HFF-Myc (cell line): ENCODE measurements at places on chromosomes 7 and 10.

GRCh38 chr10:132987671-132988571, 45.6 kb upstream of the CFAP46 start:
- DNase-seq = peak; percentile 92

GRCh38 chr10:77866598-77866997, 60.0 kb downstream of the DLG5 start:
- no peak for DNase-seq

- DNase-seq = no peak
These were observed 58.8 kb upstream of the SRRM3 start for GRCh38 chr7:76142861-76143260.

- no peak for DNase-seq
These were observed 885 bp upstream of the NKX1-2 start for GRCh38 chr10:124450783-124451057.

GRCh38 chr10:62559481-62560200, 185.5 kb downstream of the ZNF365 start:
- no peak for DNase-seq

DNA sequence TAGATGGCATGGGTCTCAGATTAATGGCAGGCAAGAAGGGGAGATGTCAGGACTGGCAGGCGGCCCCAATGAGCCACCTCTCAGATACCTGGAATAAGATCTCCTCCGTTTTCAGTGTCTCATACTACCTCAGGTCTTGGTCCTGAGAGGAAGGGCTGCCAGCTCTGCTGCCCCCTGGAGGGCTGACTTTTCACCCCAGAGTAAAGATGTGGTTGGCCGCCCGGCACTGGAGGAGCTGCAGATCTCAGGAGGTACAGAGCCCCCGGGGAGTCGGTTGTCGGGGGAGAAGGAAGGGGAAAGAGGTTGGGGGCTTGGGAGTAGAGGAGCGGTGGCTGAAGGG, 642 bp upstream of the COL13A1 start:
- no peak for DNase-seq

DNA sequence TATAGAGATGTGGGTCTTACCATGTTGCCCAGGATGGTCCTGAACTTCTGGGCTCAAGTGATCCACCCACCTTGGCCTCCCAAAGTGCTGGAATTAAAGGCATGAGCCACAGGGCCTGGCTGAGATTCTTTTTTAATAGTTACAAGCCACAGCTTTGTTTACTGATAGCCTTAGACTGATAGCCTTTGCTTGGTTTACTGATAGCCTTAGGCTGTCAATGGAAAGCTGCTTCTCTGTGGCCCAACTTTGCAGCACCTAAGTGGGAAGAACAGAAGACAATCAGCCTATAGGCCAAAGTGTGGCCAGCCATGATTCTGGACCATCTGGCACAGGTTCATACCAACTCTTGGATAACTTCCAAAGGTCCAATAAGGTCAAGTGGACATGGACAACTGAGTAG, 24.1 kb upstream of the CDCA7L start:
- no peak for DNase-seq

DNA sequence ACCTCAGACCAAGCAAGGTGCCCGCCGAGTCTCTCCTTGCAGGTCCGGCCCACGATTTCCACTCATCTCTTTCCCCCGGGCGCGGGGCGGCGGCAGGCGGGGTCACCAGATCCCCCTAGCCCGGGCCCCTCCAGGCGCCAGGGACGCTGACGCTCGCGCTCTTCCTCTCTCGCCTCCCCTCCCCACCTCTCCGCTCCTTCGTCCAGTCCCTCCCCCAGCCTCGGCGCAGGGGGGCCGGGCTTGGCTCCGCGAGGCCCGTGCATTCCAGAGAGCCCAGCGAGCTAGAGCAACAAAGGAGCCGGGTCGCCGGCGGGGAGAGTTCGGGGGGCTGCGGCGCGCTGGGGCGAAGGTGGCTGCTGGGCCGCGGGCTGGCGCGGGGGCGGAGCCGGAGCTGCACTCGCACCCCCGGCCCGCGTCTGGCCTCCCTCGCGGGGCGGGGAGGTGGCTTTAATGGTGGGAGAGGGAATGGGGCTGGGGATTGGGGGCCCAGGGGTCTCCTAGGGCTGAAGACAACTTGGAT, at the start of gene SMO:
SMO (plus strand) TSS at position 262 of the 520 bp plus-strand sequence. CDS start 519 bp downstream, outside the sequence.
- no peak for DNase-seq

DNA sequence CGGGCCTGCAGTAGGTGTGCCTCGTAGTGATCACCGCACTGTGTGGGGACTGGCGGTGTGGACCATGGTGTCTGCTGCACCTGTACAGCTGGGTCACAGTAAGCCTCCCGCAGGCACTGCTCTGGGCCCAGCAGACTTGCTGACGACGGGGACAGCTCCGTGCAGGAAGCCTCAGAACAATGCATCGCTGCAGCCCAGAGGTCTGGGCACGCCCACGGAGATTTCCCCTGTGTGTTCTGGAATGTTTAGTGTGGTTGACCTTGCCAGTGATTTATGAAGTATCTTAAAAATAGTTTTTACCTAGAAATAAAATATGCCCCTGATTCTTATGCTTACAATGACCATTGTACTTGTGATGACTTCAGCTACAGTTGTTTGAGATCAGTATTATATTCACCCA, 59.1 kb upstream of the ZNF32 start:
- DNase-seq = no peak

DNA sequence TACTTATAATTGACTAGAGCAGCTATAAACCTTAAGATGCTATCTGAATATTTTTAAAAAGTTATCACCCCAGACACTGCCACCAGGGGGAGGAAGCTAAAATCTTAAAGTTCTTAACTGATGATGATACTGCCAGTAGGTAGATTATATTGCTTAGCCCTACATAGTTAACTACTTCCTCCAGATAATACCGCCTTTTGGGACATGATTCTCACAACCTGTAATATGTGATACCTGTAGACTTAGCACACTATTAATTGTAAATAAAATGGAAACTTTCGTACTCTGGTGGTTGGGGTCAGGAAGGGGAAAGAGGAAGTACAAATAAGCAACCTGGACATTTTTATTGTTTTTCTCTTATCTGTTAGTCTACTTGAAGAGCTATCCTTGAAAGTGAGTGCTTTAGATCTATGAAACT, 268.9 kb downstream of the ADK start:
- no peak for DNase-seq
